Stimulated activated CD8-positive, alpha-beta memory T cell treated with anti-CD3 and anti-CD28 coated beads, Interleukin-2, amount 100 ng/mL, for 1 hour (primary cell): ENCODE measurements at places on chromosomes 12 and 14.
A peak's percentile ranks its signal among the peaks of the same experiment; 100 is the strongest.

DNA sequence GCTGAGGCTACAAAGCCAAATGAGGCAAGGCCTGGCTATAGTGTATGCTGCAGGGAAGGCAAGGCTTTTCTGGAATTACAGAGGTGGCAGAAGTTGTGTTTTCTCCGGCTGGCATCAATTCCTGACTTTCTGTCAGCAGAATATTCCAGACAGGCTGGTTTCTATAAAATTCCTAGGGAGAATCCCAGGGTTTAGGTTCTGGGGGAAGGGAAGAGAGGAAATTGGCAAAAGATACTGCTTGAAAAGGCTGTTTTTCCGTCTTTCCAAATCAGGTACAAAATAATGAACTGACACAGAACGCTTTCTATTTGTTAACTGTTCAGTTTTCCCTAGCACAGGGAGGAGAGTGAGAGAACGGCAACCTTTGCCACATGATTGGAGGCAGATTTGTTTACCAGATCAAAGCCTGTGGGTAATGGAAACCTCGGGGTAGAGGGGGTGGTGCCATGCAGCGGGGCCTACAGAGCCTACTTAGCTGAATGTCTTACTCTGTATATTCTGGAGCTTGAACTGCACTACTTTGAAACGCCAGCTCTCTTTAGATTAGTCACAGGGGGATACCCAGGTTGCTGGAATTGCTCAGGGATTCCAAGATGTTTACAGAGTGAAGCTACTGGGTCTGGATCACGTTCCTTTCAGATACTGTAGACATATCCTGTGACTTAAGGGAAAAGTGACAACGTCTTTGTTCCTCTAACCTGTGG is 65.8 kb upstream of the DACT1 start:
- DNase-seq: peak; percentile 1

DNA sequence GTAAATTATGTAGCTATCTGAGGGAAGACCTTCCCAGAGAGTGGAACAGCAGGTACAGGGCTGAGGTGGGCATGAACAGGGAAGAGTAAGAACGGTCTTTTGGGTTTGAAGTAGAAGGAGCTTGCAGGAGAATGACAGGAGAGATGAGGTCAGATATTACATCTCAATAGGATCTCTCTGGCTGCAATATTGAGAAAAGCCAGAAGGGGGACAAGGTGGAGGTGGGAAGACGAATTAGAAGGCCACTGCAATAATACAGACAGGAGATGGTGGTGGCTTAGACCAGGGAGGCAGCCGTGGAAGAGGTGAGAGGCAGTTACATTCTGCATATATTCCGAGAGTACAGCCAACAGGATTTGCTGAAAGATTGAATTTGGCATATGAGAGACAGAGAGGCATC is 310.2 kb downstream of the APAF1 start:
- DNase-seq: no peak

- DNase-seq: no peak
Measured at GRCh38 chr14:95240859-95241813, 78.6 kb downstream of the CLMN start.

DNA sequence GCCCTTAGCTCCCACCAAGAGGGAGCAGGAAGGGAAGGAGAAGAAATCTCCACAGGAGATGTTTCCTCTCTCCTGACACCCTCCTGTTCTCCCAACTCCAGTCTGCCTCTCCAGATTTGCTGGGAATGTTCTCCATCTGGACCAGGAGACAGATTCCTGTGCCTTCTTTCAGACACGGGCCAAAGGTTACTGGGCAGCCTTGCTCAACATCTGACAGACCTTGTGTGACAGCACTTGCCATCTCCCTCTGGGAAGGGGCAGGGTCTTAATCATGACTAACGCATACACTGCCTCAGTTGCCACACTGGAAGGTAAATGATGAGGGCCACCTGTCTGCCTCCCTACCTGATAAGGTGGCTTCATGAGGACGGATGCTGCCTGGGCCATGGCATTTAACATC is 2.5 kb upstream of the TTC7B start:
- DNase-seq: no peak

DNA sequence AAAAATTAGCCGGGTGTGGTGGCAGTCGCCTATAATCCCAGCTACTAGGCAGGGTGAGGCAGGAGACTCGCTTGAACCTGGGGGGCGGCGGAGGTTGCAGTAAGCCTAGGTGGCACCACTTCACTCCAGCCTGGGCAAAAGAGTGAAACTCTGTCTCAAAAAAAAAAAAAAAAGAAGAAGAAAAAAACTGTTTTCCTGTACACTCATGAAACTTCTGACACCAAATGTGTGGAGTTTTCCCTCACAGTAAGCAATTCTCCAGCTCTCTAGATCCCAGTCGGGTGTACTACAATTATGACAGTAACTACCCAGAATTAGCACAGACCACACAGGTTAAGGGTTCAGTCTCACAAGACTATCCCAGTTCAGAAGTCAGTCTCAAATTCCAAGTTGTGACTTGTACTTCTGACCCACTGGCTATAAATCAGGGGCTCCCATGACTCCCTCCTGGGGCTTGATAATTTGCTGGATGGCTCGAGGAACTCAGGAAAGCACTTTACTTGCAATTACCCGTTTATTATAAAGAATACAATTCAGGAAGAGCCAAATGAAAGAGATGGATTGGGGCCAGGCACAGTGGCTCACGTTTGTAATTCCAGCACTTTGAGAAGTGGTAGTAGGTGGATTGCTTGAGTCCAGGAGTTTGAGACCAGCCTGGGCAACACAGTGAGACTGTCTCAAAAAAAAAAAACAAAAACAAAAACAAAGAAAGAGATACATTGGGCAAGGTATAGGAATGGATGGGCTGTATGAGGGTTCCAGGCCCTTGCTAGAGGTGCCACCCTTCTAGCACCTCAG is 12.4 kb upstream of the ARF6 start:
- DNase-seq: no peak

DNA sequence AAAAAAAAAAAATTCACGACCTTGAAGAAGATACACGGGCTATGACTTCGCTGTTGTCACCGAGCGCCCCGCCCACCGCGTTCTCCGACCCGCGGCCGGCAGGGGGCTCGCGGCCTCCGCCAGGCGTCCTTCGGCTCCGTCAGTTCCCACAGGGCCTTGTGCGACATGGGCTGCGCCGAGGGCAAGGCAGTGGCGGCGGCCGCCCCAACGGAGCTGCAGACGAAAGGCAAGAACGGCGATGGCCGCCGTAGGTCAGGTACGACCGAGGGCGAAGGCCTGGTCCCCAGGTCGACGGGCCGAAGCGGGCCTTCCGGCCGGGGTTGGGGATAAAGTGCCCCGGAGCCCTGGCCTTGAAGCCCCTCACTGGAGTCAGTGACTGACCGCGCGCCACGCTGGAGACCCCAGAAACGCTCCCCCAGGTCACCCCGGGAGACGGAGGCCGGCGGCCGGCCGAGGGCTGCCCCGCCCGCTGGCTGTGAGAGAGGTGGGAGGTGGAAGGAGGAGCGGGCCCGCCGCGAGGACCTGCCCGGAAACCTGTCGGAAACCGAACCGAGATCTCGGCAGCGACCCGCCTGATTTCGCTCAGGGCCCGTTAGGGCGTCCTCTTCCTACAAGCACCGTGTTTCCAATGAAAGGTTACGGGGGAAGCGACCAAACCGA is at the start of gene TXNRD1:
TXNRD1 (plus strand) TSS at position 142 of the 660 bp plus-strand sequence; CDS start at position 166, 24 bp downstream.
- peak; percentile 67 for DNase-seq

GRCh38 chr14:50038398-50039119 is 77.8 kb downstream of the VCPKMT start:
- DNase-seq: no peak

DNA sequence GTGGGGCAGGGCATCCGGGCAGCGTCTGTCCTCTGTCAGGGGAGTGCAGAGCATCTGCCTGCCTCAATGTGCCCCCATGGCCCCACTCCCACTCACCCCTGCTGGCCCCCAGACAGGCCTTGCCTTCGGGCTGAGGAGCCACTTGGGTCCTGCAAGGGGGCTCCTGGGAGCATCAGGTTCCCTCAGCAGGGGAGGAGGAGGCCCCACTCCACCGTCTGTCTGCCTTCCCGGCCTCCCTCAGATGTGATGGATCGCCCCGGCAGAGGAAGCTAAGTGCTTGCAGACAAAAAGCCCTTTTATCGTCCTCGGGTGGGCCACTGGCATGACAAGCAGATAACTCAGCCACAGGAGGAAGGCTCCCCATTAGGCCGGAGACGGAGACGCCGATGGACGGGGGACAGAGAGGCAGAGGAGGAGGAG is 35.1 kb downstream of the NCOR2 start:
- no peak for DNase-seq

DNA sequence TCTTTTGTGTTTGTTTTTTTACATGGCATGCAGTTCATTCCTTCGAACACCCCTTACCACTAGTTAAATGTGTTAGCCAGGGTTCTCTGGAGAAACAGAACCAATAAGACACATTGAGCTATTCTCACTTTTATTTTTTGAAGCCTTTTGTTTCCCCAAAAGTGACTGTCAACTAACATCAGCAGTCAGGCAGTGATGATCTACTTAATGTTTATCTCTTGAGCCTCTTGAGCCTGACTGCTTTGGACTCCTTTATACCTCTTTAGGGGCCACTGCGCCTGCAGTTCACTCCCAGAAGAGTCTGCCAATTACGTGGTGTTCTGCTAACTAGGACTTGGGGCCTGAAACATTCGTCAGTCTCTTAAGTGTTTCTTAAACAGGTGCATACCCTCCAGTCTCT is 163.7 kb upstream of the FLRT2 start:
- DNase-seq: no peak

DNA sequence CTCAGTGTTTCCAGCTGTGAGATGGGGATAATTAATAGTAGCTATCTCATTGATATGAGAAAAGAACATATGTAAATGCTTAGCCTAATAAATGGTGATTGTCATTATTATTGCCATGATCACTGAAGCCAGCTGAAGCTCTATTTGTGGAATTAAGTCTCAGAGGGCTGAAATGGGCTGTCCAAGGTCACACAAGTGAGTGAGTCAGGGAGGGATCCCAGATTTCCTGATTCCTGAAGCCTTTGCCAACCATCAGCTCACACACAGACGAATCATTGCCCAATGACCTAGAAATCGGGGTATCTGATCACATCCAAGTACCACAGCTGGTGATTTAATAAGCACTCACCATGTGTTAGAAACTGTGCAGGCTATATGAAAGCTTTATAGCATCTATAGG is 21.6 kb upstream of the TMEM229B start:
- DNase-seq: no peak
